Stimulated activated CD8-positive, alpha-beta memory T cell treated with anti-CD3 and anti-CD28 coated beads, Interleukin-12 subunit alpha, Interleukin-12 subunit beta, amount 100 ng/mL, for 1 hour (primary cell): ENCODE measurements at places on chromosomes 13 and 19.

- DNase-seq: no peak
These were observed 51.2 kb upstream of the EEF1AKMT1 start for GRCh38 chr13:20824762-20825476.

DNA sequence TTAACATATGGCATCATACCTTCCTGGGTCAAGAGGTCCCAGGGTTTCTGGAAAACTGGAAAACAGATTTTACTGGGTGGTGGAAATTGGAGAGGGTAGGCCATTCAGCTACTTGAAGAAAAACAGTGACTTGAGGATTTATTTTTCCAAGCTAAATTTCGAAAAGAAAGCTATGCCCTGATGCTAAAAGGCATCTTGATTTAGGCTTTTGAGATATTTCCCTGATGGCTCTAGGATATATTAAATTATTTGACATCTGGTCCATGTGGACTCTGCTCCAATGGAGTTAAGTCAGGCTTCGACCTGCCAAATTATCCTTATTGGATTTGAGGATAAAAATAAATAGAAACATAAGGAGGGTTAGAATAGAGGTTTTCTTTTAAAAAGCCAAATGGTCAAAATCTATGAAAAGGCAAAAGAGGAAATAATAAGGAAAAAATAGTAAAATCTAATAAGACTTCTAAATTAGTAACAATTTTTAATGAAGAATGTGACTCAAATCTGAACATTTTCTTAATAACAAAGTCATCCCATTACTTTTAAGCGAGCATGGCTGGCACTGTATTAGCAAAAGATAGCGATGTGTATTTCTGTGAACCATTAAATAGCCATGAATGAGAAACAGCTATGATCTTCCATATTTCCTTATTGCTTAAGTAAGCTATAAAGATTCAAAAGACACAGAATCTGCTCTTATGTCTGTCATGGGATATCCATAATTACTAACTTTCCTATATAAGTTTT, 190.0 kb upstream of the MIR17HG start:
- DNase-seq: no peak

- no peak for DNase-seq
These were observed 50.6 kb downstream of the IPO5 start for GRCh38 chr13:98004107-98004506.

GRCh38 chr19:33171222-33171795, 22.8 kb upstream of the LRP3 start:
- no peak for DNase-seq

DNA sequence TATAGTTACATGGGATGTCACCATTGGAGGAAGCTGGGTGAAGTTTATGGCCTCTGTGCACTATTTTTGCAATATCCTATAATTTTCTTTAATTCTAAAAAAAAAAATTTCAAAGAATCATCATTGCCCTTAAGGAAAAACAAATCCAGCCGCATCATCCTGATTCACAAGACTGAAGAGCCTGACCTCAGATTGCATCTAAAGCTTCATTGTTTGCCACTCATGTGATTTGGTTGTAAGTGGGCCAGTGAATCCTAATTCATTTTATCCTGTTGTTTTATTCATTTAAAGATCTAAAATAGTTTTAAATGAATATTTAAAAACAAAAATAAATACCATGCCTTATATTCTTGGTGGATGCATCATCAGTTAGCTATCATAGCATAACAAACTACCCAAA, 504.5 kb downstream of the TBC1D4 start:
- no peak for DNase-seq

GRCh38 chr13:101530293-101530692, 77.8 kb downstream of the ITGBL1 start:
- DNase-seq: no peak

GRCh38 chr13:106348075-106348840, 187.2 kb downstream of the EFNB2 start:
- DNase-seq: no peak

DNA sequence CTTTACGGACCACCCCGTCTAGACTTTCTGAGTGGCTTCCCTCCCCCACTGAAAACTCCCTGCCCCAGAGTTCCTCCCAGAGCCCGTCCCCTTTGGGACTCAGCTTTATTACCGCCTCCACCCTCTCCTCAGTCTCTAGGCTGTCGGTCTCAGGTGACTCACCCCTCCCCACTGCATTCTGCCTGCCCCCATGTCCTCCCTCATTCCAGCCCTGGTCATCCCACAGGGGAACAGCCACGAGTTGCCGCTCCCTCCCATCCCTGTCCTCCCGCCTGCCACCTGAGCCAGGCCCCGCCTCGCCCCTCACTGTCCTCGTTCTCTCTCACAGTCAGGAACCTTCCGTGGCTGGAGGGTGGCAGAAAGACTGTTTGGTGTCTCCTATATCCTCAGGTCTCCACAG, 57.3 kb downstream of the SMARCA4 start:
- no peak for DNase-seq

GRCh38 chr13:31755803-31756212, 16.5 kb downstream of the RXFP2 start:
- DNase-seq: no peak

DNA sequence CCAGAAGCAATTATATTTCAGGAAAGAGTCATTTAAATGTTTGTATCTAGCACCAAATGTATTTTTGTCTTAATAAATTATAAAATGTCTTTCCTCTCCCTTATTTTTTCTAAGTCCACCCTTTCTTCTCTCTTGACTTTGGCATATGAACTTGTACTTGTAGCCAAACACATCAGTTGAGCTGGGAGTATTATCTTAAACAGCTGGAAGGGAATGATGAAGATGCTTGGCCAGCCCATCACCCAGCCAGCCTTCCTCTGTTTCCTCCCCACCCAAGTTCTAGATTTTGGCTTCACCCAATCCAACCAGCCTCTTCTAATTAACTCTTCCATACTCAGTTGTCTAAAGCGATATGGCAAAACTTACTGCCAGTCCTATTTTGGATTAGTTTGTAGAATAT, 272.5 kb downstream of the ENOX1 start:
- no peak for DNase-seq

- DNase-seq: no peak
These were observed 156.0 kb downstream of the KATNAL1 start for GRCh38 chr13:30151388-30151787.

DNA sequence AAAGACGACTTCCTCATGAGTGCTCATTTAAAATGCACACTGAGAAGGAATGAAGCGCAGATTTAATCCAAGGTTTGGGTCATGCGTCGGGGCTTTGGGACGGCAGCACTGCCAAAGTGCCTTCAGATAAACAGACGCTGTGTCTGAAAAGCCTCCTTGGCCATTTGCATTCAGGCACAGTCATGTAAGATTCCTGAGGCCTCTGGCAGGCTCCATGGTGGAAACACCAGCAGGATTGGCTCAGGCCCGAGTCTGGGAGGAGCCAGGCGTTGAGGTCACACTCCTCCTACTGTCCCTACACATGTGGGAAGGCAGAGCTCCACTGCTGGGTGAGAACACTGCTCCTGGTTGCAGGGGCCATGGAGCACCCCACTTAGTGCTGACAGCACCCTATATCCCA, 113.3 kb upstream of the KL start:
- DNase-seq: no peak

- DNase-seq: no peak
These were observed 160.5 kb downstream of the TM9SF2 start for GRCh38 chr13:99661791-99662190.

DNA sequence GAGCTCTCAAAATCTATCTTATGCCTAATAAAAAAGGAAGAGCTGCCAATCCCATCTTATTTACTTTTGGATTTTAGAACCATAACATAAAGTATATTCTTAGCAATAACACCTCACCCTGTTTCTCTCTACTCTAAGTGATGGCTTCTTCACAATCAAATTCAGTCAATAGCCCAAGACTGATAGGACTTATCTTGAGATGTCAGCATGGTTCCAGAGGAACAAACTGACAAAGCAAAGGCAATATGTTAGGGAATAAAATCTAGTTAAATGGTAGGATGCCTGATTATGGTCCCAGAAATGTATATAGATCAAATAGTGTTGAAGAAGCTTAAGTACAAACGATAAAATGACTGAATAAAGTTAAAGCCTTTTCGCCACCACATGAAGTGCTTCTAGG, 36.3 kb downstream of the DACH1 start:
- no peak for DNase-seq

GRCh38 chr13:27587095-27587746, 33.1 kb downstream of the LNX2 start:
- DNase-seq: no peak

- no peak for DNase-seq
These were observed 2.2 kb downstream of the CBY2 start for GRCh38 chr13:45704211-45704739.
